RPMI7951 (cell line): ENCODE measurements at places on chromosomes 2 and 18.

- DNase-seq = peak; percentile 4
Observed at GRCh38 chr2:104599787-104600510, 254.0 kb upstream of the POU3F3 start.

GRCh38 chr2:149586898-149587219 lies 716 bp downstream of the MMADHC start:
- DNase-seq = no peak

GRCh38 chr18:59265246-59265973 lies 7.8 kb downstream of the RAX start:
- peak; percentile 15 for DNase-seq

DNA sequence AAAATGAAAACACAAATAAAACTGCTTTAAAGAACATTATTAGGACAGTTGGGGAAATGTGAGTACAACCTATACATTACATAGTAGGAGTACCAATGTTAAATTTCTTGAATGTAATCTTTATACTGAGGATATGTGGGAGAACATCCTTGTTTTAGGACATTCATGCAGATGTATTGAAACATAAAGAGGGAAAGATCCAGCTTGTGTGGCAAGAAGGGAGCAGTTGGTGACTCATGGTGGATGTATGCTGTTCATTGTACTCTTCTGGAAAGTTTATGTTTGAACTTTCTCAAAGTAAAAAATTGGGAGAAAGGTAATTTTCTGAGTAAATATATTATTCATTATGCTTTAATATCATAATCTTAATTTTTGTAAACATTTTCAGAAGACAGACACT lies 132.1 kb upstream of the DLGAP1 start:
- no peak for DNase-seq

- DNase-seq = peak; percentile 31
Observed at GRCh38 chr2:55966401-55967118, 43.0 kb upstream of the EFEMP1 start.

GRCh38 chr2:24515335-24515734 lies 24.3 kb downstream of the NCOA1 start:
- peak; percentile 6 for DNase-seq

GRCh38 chr2:127592761-127593227 lies 53.2 kb upstream of the GPR17 start:
- DNase-seq = no peak

GRCh38 chr2:164835302-164835701 lies 6.3 kb downstream of the COBLL1 start:
- DNase-seq = no peak

DNA sequence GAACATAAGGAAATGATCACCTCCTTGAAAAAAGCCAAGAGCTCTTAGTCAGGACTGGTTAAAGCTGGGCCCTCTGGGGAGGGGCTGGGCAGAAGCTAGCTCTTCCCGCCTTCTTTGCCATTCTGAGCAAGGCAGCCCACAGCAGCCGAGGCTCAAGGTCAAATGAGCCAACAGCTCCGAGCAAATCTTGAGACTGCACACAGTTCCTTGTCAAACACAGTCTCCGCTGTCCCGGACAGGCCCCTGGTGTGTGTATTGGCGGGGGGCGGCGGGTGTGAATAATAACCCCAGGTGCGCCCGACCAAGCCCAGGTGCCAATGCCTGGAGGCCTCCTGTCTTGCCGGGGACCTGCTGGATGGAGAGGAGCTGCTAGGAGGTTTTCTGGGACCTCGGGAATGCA lies 46.4 kb upstream of the ACAA2 start:
- no peak for DNase-seq

DNA sequence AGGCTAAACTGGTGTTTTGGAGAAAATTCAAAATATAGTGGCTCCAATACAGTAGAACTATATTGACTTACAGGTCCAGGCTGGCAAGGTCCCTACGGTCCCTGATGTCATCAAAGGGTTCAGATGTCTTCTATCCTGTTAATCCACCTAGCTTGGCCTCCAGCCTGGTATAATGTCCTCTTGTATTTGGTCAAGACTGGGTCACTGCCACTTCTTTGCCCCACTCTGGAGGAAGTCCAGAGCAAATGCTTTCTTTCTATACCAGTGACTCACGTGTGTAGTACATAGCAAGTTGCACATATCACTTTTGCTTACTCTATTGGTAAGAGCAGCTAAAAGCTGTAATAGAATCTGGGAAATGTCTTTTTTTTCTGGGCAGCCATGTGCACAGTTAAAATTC lies 80.8 kb downstream of the LCLAT1 start:
- DNase-seq = no peak

DNA sequence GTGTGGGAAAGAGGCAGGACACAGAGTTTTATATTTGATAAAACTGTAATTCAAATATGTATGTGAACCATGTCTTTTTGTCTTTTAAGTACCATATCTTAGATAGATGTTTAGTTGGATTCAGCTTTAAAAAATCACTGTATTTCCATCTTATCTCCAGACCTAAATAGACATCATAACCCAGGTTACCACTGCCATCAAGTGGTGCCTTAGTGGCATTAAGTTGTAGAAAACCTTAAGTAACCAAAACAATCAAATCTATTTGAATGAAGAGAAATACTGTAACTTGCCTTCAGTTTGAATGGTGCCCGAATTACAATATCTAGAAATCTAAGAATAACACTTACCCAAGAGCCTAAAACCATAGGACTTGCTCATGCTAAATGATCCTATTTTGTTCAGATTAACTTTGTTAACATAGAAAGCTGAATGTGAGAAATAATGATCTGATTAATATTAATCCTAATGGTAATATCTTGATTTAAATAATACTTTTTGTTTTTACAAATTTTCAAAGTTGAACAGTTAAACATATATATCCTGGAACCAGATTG lies 92.5 kb upstream of the MAP2 start:
- peak; percentile 50 for DNase-seq
